ENCODE measurements at places on chromosomes 4 and X. TPM values are rescaled to one million over a fixed set of nuclear protein-coding genes. Genes with fewer than 3 reads are reported as not detected.

GRCh38 chr4:188092824-188093223 is 16.6 kb downstream of the TRIML2 start:
- DNase-seq = peak; percentile 27

GRCh38 chr4:169906821-169907220 is 119.4 kb downstream of the MFAP3L start:
- no peak for DNase-seq

DNA sequence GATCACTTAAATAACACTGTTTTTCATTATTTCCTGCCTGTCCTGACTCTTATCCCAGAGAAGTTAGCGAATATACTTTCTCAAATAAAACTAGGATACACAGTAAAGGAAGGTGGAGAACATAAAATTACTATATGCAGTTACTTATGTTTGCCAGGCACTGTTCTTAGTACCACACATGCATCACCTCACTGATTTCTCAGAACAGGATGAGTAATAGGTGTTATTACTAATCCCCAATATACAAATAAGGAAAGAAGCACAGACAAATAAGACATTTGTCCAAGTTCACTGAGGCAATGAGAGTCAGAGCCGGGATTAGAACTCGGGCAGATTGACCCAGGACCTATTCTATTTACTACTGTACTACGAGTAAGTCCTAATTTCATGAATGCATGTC is 91.7 kb downstream of the CORIN start:
- no peak for DNase-seq

- no peak for DNase-seq
Measured at GRCh38 chr4:139808381-139808807, 142.8 kb downstream of the MGST2 start.

- DNase-seq = peak; percentile 91
Measured at GRCh38 chr4:41323706-41324105, 67.0 kb downstream of the UCHL1 start.

- no peak for DNase-seq
Measured at GRCh38 chr4:2728221-2728620, 27.9 kb downstream of the TNIP2 start.

GRCh38 chr4:10121568-10122208 is 5.1 kb upstream of the WDR1 start:
- DNase-seq = no peak

GRCh38 chrX:120287513-120288112 is 23.6 kb downstream of the TMEM255A start:
- no peak for DNase-seq

DNA sequence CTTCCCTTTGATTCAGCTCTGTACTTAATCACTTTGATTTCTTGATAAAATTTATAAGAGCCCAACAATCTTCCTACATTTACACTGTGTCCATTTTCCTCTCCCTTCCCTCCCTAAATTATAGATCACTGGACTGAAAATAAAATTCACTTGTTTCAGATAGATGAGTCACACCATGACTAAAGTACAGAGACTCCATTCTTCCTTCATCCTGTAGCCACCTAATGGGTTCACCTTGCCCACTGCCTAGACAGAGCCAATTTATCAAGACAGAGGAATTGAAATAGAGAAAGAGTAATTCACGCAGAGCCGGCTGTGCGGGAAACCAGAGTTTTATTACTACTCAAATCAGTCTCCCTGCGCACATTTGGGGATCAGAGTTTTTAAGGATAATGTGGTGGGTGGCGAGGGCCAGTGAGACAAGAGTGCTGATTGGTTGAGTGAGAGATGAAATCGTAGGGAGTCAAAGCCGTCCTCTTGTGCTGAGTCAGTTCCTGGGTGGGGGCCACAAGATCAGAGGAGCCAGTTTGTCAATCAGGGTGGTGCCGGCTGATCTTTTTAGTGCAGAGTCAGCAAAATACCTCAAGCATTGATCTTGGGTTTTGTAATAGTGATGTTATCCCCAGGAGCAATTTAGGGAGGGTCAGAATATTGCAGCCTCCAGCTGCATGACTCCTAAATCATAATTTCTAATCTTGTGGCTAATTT is 71.3 kb upstream of the MED14 start:
- peak; percentile 33 for DNase-seq

DNA sequence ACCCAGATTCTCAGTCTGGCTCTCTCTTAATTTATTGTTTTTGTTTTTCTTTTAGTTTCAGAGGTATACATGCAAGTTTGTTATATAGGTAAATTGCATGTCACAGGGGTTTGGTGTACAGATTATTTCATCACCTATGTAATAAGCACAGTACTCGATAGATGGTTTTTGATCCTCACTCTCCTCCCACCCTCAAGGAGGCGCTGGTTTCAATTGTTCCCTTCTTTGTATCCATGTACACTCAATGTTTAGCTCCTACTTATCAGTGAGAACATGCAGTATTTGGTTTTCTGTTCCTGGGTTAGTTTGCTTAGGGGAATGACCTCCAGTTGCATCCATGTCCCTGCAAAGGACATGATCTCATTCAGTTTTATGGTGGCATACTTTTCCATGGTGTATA is 198.4 kb downstream of the STK32B start:
- DNase-seq = no peak

GRCh38 chr4:27985522-27985921 is 1124.9 kb downstream of the STIM2 start:
- DNase-seq = no peak

GRCh38 chr4:143085224-143085623 is 99.5 kb upstream of the USP38 start:
- DNase-seq = no peak

- DNase-seq = peak; percentile 96
Measured at GRCh38 chr4:37666625-37667071, 19.5 kb downstream of the RELL1 start.

GRCh38 chrX:96373047-96373355 is 311.6 kb upstream of the DIAPH2 start:
- DNase-seq = no peak

- DNase-seq = peak; percentile 69
Measured at GRCh38 chrX:70174754-70175153, 2.5 kb upstream of the DGAT2L6 start.

DNA sequence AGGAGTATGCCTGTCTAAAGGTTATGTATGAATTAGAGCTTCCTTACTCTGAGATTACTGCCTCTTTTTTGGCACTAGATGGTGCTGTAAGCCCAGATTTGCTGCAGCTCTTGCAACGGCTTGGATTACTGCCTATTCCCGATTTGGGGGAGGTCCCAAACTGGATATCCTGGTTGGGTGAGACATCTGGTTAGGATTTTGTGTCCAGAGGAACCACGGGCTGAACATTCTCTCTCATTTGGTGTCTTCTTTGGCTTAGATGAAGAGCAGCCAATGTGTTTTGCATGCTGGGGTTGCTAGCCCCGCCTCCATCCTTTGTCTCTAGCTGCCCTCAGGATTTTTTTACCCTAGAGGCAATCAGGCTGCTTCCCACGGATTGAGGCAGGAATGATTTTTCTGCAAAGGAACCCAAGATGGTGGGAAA is 31.9 kb downstream of the F8A1 start:
- DNase-seq = peak; percentile 84

DNA sequence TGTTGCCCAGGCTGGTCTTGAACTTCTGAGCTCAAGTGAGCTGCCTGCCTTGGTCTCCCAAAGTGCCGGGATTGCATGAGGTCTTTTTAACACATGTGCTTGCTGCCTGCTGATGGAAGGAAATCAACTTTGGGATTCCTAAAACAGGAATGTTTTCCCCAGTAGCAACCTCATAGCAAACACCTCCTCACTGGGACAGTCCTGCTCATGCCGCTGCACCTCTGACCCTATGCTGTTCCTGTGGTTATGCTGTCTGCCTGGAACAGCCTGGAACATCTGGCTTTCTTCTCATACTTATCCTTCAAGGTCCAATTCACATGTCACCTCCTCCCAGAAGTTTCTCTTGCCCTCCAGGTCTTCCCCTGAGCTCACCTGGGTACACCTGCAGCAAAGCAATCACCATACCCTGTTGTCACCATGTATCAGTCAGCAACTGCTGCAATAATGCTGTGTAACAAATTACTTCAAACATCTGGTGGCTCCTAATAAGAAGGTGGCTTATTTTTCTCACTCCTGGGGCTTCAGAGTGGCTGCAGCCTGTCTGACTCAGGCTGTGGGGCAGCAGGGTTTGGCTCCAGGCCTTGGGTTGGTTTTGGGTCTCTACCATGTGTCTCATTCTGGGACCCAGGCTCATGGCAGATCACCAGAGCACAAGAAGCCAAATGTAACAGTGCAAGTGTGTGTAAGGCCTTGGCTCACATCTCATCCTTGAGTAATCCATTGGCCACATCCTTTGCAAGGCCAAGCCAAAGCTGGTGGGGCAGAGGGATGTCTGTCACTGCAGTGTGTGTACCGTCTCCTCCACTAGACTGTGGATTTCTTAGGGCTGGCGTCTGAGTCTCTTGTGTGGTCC is 59.4 kb upstream of the SORCS2 start:
- DNase-seq = no peak

DNA sequence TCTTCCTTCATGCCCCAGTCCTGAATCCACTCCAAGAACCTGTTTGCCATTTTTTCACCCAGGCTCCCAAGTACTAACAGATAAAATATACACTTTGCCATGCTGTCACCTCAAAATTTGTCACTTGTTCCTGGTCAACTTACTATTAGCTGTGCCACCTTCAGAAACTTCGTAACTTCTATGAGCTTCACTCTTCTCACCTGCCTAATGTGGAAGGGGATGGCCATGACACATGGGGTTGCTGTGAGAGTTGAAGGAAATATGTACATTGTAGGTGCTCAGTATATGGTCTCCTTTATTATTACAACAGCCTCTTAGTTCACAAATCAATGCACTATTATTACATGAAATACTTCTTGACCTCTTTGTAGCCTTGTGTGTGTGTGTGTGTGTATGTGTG is 10.4 kb downstream of the TMSB4X start:
- DNase-seq = no peak

GRCh38 chr4:5760936-5761480 is 50.0 kb downstream of the EVC start:
- no peak for DNase-seq

AMTN gene
- total RNA-seq = 4.2 TPM

BEND4 gene
- 0.17 TPM for total RNA-seq

RBPJ gene
- 53.9 TPM for total RNA-seq

RPS3A gene
- 2,009 TPM for total RNA-seq

RPL36A gene
- total RNA-seq = 1,377 TPM

KLHL34 gene
- not detected for total RNA-seq

CT83 gene
- not detected for total RNA-seq

NXF2B gene
- total RNA-seq = 0.02 TPM

CENPI gene
- 69.2 TPM for total RNA-seq

POLN gene
- 0.44 TPM for total RNA-seq

GYPA gene
- total RNA-seq = not detected

GAGE2A gene
- total RNA-seq = not detected

SLC4A4 gene
- 2.8 TPM for total RNA-seq

CXCL1 gene
- total RNA-seq = 5.7 TPM

NAP1L3 gene
- total RNA-seq = 0.69 TPM

ZDHHC15 gene
- total RNA-seq = 0.02 TPM

RBMXL3 gene
- not detected for total RNA-seq
